ENCODE measurements at places on chromosomes 2 and 18. TPM values are rescaled to one million over a fixed set of nuclear protein-coding genes. Genes with fewer than 3 reads are reported as not detected.

GRCh38 chr2:238136820-238137537 is 1.5 kb upstream of the KLHL30 start:
- no peaks in the 10 kb centered on the region for H3K27me3 ChIP-seq
- no peak for DNase-seq
- H3K27ac ChIP-seq: no peak overlapping the region
- no peak overlapping the region for H3K4me3 ChIP-seq

GRCh38 chr2:1613731-1614354 is 130.5 kb downstream of the PXDN start:
- no peak overlapping the region for H3K4me3 ChIP-seq
- no peaks in the 10 kb centered on the region for H3K36me3 ChIP-seq
- no peak for DNase-seq
- no peaks in the 10 kb centered on the region for H3K27me3 ChIP-seq

GRCh38 chr2:47237375-47238334 is 82.5 kb upstream of the STPG4 start:
- no peak overlapping the region for H3K4me3 ChIP-seq
- H3K27me3 ChIP-seq: no peaks in the 10 kb centered on the region
- DNase-seq: peak; percentile 63
- H3K4me1 ChIP-seq: no peaks in the 10 kb centered on the region
- H3K27ac ChIP-seq: no peak overlapping the region

- no peaks in the 10 kb centered on the region for H3K27me3 ChIP-seq
- no peaks in the 10 kb centered on the region for H3K4me1 ChIP-seq
- DNase-seq: no peak
Measured at GRCh38 chr2:27182346-27182745, 29.5 kb upstream of the ATRAID start.

DNA sequence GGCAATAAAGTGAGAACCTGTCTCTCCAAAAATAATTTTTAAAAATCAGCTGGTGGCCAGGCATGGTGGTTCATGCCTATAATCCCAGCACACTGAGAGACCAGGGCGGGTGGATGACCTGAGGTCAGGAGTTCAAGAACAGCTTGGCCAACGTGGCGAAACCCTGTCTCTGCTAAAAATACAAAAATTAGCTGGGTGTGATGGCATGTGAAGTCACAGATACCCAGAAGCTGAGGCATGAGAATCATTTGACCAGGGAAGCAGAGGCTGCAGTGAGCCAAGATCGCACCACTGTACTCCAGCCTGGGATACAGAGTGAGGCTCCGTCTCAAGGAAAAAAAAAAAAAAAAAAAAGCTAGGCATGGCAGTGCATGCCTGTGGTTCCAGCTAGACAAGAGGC is 7.4 kb upstream of the GPR75 start:
- H3K4me3 ChIP-seq: no peak overlapping the region
- no peaks in the 10 kb centered on the region for H3K4me1 ChIP-seq
- no peak overlapping the region for H3K27ac ChIP-seq
- peaks cover 9% of the 10 kb centered on the region for H3K36me3 ChIP-seq

- H3K4me1 ChIP-seq: peaks cover 3% of the 10 kb centered on the region
- H3K27ac ChIP-seq: no peak overlapping the region
- no peak overlapping the region for H3K4me3 ChIP-seq
- no peaks in the 10 kb centered on the region for H3K36me3 ChIP-seq
Measured at GRCh38 chr2:119697290-119698020, 18.5 kb downstream of the TMEM177 start.

GRCh38 chr2:189018631-189019030 is 44.5 kb downstream of the COL3A1 start:
- no peaks in the 10 kb centered on the region for H3K4me1 ChIP-seq
- DNase-seq: no peak
- H3K4me3 ChIP-seq: no peak overlapping the region
- H3K36me3 ChIP-seq: no peaks in the 10 kb centered on the region
- no peaks in the 10 kb centered on the region for H3K27me3 ChIP-seq
- no peak overlapping the region for H3K27ac ChIP-seq

DNA sequence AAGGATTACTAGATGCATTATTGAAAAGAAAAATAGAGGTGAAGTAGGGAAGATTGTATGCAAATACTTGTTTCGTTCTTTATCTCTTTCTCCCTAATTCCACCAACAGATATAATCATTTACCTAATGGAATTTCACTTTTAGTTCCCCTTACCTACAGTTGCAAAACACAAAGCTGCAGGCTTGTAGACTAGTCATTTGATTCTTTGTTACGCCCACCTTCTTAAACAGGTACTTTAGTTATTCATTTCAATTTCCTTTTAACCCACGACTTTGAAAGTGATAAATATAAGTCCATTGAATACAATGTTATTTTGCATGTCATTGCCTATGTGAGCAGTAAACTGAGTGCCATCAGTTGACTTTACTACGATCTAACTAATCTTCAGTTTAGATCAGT is 3.9 kb upstream of the HRH4 start:
- H3K4me1 ChIP-seq: no peaks in the 10 kb centered on the region
- no peaks in the 10 kb centered on the region for H3K27me3 ChIP-seq
- no peak overlapping the region for H3K4me3 ChIP-seq
- no peak for DNase-seq

DNA sequence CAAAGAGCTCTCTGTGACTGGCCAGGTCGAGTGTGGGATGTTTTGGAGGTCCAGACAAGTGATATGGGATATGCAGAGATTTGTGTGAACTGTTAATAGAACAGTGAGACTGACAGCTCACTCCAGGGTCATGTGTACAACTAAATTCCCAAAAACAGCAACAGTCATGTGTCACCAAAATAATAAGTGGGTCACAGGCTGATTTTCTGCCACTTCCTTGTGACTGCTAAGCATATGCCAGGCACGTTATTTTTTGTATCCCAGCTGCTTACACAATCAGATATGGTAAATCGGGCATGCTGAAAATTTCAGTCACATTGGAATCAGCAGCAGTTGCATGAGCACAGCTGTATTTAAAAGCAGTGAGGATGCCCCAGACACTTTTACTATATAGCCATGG is 198.7 kb downstream of the PTGR3 start:
- no peak for DNase-seq
- H3K4me3 ChIP-seq: no peak overlapping the region
- no peaks in the 10 kb centered on the region for H3K4me1 ChIP-seq
- H3K36me3 ChIP-seq: no peaks in the 10 kb centered on the region
- H3K27ac ChIP-seq: no peak overlapping the region

GRCh38 chr2:122999258-122999657 is 1025.8 kb upstream of the CNTNAP5 start:
- no peaks in the 10 kb centered on the region for H3K4me1 ChIP-seq
- no peak overlapping the region for H3K4me3 ChIP-seq
- DNase-seq: no peak
- no peaks in the 10 kb centered on the region for H3K27me3 ChIP-seq
- H3K27ac ChIP-seq: no peak overlapping the region

DNA sequence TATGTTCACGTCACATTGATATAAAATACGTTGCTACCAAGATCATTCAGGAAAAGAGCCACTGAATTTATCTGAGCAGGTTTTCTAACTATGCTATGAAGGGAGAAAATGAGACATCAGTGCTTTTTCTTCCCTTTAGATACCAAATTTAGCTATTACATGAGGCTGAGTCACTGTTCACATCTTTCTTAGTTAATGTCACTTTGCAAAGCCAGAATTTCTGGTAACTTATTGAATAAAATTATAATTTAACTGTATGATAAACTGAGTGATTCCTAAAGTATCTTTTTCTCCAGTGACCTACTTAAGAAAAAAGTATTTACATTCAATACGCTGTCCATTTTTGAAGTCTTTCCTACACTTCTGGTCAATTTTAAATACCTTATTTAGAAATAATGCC is 22.7 kb downstream of the C1D start:
- no peak overlapping the region for H3K4me3 ChIP-seq
- no peak overlapping the region for H3K27ac ChIP-seq
- no peaks in the 10 kb centered on the region for H3K27me3 ChIP-seq

- H3K4me3 ChIP-seq: no peak overlapping the region
- no peaks in the 10 kb centered on the region for H3K27me3 ChIP-seq
- DNase-seq: no peak
- H3K4me1 ChIP-seq: no peaks in the 10 kb centered on the region
- no peaks in the 10 kb centered on the region for H3K36me3 ChIP-seq
Measured at GRCh38 chr2:161077367-161078210, 82.6 kb upstream of the TANK start.

- peaks cover 16% of the 10 kb centered on the region for H3K27me3 ChIP-seq
- no peaks in the 10 kb centered on the region for H3K4me1 ChIP-seq
- no peaks in the 10 kb centered on the region for H3K36me3 ChIP-seq
- no peak within 1 kb of the TSS for H3K27ac ChIP-seq
- DNase-seq: peak; percentile 65
Measured at GRCh38 chr18:72867746-72868584, at the start of gene NETO1. Gene NETO1, minus strand, starts transcription at chr18:72867987. Its CDS starts 696 bp downstream, at chr18:72867291.

- H3K4me1 ChIP-seq: no peaks in the 10 kb centered on the region
- H3K4me3 ChIP-seq: no peak overlapping the region
- H3K36me3 ChIP-seq: no peaks in the 10 kb centered on the region
- H3K27ac ChIP-seq: no peak overlapping the region
- DNase-seq: no peak
Measured at GRCh38 chr2:169664600-169664977, 29.6 kb downstream of the CFAP210 start.

GRCh38 chr18:45940724-45941123 is 26.4 kb downstream of the EPG5 start:
- no peak overlapping the region for H3K27ac ChIP-seq
- no peak overlapping the region for H3K4me3 ChIP-seq
- no peaks in the 10 kb centered on the region for H3K27me3 ChIP-seq
- no peaks in the 10 kb centered on the region for H3K4me1 ChIP-seq
- H3K36me3 ChIP-seq: peaks cover 4% of the 10 kb centered on the region

- no peak overlapping the region for H3K4me3 ChIP-seq
- H3K36me3 ChIP-seq: no peaks in the 10 kb centered on the region
- no peaks in the 10 kb centered on the region for H3K27me3 ChIP-seq
- H3K4me1 ChIP-seq: no peaks in the 10 kb centered on the region
Measured at GRCh38 chr2:168174756-168175155, 72.6 kb downstream of the STK39 start.

DNA sequence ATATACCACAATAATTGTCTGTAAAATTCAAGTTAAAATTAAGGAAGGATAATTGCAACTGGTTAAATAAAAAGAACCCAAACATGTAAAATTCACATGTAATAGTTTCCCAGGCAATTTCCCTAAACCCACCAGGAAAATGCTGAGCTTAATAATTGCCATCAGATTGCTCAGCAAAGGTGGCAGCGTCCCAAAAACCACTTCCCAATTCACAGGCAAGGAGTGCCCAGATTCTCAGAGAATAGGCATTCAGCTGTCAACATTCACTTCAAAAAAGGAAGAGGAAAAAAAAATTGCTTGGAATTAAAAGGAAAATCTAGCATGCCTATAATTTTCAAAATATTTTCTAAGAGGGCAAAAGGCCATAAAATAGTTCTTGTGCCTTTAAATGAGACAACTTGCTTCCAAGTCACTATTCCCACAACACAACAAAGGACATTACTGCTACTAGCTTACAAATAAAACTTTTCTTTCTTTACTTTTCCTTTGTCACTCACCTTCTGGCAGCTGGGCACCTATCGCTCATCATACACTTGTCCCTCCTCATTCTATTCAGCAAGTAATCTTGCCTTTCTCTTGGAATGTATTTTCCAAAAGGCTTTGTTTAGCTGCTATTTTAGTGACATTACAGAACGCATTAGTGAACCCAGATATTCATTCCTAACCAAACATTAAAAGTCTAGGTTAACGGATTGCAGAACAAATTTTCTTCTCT is 15.2 kb downstream of the SRBD1 start:
- H3K27ac ChIP-seq: peak overlapping the region; percentile 29
- DNase-seq: no peak
- H3K4me3 ChIP-seq: no peak overlapping the region

DNA sequence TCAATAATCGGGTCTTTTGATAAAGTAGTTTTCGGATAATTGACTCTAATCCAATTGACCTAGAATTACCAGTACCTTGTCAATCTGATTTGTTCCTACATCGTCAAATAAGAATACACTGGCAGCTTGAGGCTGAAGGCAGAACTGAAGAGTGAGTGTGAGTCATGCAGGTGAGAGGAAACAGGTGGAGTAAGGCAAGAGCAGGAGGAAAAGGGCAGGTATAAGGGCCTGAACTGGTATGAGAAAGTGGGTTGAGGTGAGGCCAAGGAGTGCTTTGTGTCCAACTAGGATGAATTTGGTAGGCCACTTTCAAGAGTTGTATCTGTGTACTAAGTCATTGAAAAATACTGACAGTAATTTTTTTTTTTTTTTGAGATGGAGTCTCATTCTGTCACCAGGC is 186.0 kb downstream of the ZNF385B start:
- DNase-seq: no peak

DNA sequence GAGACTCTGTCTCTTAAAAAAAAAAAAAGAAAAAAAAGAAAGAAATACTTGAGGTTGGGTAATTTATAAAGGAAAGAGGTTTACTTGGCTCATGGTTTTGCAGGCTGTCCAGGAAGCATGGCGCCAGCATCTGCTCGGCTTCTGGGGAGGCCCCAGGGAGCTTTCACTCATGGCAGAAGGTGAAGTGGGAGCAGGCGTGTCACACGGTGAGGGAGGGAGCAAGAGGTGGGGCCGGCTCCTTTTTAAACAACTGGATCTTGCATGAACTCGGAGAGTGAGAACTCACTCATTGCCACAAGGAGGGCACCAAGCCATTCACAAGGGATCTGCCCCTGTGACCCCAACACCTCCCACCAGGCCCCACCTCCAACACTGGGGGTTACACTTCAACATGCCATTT is 30.6 kb downstream of the CYP26B1 start:
- no peak overlapping the region for H3K4me3 ChIP-seq
- no peaks in the 10 kb centered on the region for H3K4me1 ChIP-seq
- no peak for DNase-seq
- H3K36me3 ChIP-seq: no peaks in the 10 kb centered on the region

DNA sequence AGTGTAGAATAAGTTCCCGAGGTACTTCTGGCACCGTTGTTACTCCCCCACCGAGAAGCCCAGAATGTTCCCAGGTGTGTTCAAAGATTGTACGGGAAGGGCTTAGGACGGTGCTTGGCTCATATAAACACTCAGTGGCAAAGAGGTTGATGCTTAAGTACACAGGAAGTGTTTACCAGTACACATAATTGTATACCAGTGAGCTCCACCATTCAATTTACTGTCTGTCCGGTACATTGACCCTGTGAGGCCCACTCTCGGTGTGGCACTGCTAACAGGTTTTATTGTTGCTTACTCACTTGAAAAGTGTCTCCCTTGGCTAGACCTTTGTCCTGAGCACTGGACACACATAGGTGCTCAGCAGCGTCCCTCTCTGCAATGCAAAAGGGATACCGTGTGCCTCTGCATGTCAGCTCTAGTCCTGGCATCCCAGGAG is 191.0 kb downstream of the NEDD4L start:
- no peaks in the 10 kb centered on the region for H3K4me1 ChIP-seq
- peak overlapping the region; percentile 34 for H3K27ac ChIP-seq
- no peak overlapping the region for H3K4me3 ChIP-seq
- H3K27me3 ChIP-seq: no peaks in the 10 kb centered on the region

Gene FAM124B
- polyA plus RNA-seq: 0.90 TPM

Gene ELOA2
- polyA plus RNA-seq: not detected

Gene CRYGD
- not detected for polyA plus RNA-seq

Gene TEKT4
- polyA plus RNA-seq: not detected

Gene STK17B
- polyA plus RNA-seq: 3.4 TPM

Gene TCF7L1
- 10.2 TPM for polyA plus RNA-seq

Gene MZT2B
- polyA plus RNA-seq: 354 TPM

Gene MAB21L4
- 28.5 TPM for polyA plus RNA-seq
